ENCODE measurements at places on chromosomes 12 and 14.

DNA sequence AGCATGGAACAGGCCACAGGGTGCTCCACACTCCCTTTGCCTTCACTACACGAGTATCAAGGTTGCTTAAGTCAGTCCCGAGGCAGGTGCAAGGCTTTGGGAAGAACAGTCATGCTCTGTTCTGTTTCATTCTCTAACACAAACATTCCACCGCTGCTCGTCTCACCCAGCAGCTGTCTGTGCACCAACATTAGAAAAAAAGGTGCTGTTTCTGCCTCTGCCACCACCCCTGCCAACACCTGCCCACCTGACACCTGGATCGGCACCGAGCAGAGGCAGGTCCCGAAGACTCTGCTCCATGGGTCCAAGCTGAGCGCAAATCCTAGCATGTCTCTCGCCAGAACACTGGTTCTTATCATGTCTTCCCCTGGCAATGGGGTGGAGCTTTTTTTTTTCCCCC is 347.7 kb downstream of the TMEM132D start:
- no peak for DNase-seq

GRCh38 chr12:2397356-2398045 is 344.7 kb downstream of the CACNA1C start:
- no peak for DNase-seq

DNA sequence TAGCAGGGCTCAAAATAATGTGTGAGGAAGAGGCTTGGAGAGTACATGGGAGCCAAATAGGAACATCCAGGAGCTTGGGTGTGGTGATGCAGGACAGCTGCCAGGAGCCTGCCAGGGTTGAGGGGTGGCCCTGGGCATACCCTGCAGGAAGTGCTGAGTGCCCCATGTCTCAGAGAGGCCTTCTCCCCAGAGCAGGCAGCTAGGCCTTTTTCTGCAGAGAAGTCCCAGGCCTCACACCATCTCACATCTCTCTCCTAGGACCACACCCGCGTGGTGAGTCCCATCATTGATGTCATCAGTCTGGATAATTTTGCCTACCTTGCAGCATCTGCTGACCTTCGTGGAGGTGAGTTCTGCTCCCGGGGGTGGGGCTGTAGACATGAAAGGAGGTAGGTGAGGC is 66.9 kb downstream of the ERH start:
- no peak for DNase-seq

DNA sequence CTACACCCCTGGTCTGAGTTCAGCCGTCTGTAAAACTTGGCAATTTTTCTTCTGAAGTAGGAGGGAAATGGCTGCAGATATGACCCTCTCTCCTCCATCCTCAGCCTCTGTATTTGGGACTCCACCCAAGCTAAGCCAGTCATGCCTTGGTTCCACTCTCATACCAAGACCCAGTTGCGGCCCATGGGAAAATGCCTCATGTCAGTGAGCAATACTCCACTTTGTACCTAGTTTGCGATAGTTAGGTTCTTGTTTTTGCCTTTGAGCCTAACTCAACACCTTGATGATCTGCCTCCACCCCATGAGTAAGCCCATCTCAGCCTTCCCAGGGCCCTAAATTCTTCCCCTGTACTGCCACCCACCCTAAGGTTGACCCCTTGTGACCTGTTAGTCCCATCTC is 143.4 kb downstream of the HMGA2 start:
- DNase-seq, result no peak

GRCh38 chr12:6285063-6285477 is 25.4 kb upstream of the PLEKHG6 start:
- peak; percentile 36 for DNase-seq
